ENCODE measurements at places on chromosomes 3 and 15.
A peak's percentile ranks its signal among the peaks of the same experiment; 100 is the strongest.

- DNase-seq, result peak; percentile 11
These were observed 280.5 kb downstream of the GAP43 start for GRCh38 chr3:115903843-115904242.

DNA sequence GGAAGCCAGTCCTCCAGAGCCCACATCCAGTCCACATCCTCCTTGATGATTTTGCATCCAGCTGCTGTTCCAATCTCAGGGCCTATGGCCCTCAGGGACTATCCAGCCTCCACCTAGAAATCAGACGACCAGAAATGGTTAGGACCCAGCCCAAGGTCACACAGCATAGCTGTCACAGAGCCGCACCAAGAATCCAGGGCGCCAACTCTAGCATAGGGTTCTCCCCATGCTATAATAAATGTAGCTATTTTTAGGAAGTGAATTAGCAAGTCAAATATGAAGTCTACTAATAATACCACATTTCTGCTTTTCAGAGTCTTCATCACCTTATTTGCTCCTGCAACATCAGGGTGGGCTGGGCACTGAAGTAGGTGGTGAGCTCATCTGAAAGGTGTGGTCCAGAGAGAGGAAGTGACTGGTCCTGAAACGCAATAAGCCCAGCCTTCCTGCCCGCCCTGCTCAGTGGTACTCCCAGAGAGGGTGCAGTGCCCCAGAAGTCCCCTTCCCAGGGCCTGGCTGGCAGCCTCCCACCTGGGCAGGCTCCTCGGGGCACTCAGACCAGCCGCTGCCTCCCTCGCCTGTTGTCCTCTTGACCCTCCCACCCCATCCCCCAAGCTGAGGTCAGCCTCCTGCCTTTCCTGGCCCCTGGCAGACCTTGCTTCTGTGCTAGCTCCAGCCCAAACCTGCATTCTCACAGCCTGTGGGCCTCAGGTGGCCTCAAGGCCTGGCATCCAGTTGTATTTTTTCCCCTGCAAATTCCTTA, 17.6 kb upstream of the CYP11A1 start:
- peak; percentile 76 for DNase-seq

DNA sequence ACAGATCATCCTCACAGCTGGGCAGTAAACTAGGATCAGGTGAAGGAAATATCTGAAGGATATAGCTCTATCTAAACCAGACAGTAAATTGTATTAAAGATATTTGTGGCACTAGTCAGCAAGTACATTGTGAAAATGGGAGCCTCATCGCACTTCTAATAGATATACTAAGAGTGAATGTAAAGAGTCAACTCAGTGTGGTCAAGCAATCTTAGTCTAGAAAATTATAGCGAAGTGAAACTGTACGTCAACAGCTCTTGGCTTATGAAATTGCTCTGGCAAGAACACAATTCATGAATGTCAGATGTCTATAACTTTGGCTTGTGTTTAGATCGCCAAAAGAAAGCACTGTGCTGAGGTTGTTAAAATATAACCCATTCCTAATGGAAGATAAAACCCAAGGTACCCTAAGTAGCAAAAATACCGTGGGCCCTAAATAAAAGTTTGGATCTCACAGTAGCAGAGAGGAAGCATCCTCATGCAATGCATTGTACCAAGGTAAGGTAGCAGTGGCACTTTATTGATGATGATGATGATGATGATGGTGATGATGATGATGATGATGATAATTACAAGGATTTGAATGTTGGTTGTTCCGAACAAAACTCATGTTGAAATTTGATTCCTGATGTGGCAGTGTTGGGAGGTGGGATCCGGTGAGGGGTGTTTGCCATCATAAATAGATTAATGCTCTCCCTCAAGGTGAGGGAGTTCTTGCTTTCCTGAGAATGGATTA, 228.5 kb downstream of the UNC13C start:
- no peak for DNase-seq

DNA sequence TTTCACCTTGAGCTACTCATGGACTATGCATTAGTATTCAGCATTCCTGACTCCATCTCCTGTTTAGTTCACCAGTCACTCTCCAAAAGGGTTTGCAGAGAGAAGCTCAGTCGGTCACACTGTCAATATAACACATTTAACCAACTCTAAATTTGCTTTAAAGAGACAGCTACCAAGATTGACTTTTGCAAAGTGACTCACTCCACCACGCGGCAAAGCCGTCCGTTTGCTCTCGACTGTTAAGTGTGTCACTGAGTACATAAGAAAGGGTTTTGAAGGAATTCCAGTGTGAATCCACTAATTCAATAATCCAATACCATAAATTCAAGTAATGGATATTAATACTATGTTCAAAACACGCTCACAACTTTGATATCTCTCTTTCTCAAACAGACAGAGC, 1006.7 kb upstream of the NR2F2 start:
- DNase-seq, result no peak

DNA sequence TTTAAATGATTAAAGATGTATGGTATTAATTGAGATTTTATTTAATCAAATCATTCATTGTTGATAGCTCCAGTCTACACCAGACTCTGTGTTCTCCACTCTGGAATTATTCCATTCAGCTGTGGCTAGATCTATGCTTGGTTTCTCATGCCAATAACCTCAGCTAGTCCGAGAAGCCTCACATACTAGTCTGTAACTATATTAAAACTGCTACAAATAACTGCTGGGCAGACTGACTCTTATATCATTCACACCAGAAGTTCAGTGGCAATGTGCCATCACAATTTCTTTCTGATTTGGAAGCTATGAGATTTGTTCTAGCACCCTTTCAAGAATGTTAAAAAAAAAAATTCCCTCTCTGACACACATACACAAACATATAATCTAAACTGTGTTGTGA, 947.3 kb downstream of the ROBO1 start:
- DNase-seq, result no peak

DNA sequence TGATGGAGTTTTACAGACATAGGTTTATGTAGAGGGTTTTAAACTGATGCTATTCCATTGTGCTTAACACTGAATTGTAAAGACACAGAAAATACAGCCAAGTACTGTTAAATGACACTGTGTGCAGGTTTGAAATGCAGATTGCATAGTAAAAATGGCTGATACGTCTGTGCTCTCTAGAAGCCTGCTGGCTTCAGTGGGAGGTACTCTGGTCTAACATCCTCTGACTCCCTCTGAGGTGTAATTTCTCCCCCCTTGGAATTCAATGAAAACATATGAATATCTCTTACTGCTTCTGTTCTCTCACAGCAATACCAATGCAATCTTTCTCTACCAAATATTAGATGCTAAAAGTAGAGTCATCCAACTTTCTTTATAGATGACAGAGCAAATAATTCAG, 176.6 kb downstream of the SLC9A9 start:
- DNase-seq, result no peak

DNA sequence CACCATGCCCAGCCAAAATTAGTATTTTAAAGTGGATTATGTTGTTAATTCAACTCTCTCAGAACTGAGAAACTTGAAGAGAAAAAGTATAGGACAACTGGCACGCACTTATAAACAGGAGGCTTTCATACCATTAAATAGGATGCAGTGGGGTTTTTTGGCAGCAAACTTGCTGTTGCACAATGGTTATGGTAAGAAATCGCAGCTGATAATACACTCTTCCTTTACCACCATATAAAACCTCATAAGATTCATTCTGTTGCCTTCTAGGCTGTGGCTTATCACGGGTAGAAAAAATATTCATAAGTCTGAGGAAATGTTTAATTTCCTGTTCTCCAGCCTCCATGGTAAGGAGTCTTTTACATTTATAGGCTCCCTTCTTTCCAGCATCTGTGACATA, 95.3 kb downstream of the TMCO5A start:
- DNase-seq, result no peak

DNA sequence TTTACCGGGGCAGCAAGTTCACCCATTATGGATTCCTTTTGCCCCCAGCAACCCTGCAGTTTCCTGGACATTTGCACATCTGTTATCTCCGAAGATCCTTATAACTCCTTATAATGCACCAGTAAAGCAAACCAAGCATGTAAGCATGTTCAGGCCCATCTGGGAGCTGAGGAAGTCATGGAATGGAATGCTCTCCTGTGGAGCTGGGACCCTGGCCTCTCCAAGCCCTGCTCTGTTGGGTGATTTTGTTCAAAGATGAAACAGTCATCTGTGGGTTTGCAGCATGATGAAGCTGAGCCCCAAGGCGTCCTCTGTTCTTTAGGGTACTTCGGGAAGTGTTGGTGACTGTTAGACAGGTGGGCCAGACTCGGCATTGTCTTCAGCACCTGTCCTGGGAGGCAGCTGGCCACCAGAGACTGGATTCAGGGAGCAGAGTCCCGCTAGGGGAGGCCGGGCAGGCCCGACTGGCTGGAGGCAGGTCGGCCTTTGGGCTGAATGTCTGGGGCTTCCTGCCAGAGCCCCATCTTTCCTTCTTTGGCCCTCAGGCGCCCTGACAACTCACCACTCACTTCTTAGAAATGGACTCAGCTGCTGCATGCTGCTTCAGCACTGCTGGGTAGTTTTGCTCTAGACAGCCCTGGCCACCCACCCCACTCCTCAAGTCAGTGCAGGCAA, 3.9 kb downstream of the DNAH1 start:
- DNase-seq, result no peak

- DNase-seq, result no peak
These were observed 115.2 kb downstream of the GABRG3 start for GRCh38 chr15:27086149-27086548.

GRCh38 chr3:95705786-95706418, 1108.5 kb upstream of the EPHA6 start:
- DNase-seq, result peak; percentile 17

- DNase-seq, result peak; percentile 59
These were observed 21.2 kb downstream of the ADAMTS7 start for GRCh38 chr15:78790027-78790426.

DNA sequence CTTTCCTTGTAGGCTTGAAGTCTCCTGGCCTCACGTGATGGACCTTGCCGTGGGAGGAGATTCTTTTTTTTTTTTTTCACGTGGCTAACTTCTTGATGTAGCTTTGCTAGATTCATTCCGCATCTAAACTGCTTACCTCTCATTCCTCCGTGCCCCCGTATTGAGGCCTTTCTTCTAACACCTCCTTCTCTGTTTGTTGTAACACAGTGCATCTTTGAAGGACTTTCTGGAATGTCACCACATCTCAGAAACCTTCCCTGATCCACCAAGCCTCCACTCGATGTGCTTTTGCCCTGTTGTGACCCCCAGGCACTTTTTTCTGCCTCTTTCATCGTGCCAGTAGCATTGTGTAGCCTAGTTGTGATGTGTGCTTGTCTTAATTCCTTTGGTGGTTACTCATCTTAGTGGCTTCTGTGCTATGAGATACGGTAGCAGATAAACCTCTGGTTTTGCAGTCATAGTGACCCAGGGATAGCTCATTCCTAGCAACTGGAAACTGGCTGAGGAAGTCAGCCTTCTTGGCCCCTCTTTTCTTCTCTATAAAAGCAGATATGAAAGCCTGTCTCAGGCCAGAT, 1.6 kb upstream of the BNC1 start:
- no peak for DNase-seq

DNA sequence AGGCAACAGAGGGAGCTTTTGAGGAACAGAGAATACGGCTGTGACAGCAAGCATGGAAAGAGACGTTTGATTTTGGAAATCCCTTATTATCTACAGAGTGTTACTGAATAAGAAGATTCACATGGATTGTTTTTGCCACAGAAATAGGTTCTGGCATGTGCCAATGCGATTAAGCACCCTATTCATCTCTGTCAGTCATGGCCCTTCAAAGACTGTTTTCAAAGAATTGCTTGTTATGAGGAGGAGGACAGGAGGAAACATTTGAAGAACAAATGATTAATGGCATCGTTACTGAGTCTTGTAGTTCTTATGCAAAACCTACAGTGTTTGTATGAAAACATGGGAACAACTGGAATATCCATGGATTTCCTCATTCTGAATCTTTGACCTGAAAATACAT, 86.2 kb downstream of the EPHA6 start:
- no peak for DNase-seq

DNA sequence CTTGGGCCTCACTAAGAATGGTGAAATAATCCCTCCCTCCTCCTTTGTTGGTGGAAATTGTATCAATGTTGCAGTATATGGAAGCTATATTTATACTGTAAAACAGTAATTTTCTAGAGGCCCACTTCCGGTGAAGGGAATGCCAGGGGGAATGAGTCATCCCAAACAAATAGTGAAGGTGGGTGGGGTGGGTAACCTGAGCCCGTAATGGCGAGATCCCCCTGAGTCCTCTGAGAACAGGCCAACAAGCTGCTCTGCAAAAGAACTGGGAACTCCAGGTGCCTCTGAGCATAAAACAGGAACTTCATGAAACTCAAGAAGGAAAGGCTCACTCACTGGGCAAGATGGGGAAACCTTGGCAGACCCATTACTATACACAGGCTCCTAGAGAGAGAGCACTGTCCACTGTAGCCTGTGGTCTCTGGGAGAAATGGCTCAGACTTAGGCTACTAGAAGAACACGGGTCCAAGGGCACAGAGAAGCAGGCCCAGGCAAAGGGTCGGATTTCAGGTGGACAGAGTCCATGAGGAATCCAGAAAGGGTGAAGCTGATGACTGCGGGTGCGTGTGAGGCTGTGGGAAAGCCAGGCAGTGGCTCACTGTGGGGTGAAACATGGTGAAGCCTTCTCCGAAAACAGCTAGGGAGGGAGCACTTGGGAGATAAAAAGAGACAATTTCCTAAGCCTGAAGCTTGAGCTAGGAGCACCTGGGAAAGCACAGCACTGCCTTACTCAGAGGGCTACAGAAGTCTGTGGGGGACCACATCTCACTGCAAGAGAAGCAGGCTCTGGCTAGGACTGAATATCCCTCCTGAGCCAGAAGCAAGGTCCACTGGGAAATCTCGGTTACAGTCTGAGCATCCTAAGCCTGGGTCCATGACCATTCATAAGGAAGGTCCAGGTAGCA, 19.8 kb downstream of the LARP6 start:
- no peak for DNase-seq

- no peak for DNase-seq
These were observed 18.5 kb downstream of the ZNF710 start for GRCh38 chr15:90019611-90020010.

DNA sequence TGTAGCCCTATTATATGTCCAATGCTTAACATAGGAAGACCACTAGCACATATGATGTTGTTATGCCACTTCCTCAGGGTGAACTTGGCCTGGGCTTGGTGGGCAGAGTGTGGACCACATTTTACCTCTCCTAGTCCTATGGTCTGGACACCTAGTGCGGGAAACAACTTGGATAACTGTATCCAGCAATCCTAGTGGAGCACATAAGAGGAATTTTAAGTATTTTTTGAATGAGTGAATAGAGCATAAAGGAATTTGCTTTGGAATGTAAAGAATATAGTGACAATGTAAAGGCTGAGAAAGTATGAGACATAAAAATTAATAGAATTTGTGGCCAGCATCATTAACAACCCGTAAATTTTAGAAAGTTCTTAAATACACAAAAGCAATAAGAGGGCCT, 528.9 kb downstream of the IGSF11 start:
- no peak for DNase-seq

- DNase-seq, result no peak
These were observed 14.5 kb upstream of the LPP start for GRCh38 chr3:188139466-188139865.

- DNase-seq, result no peak
These were observed 271.3 kb downstream of the TJP1 start for GRCh38 chr15:29550834-29551465.

- DNase-seq, result no peak
These were observed 1.6 kb upstream of the SORD start for GRCh38 chr15:45021348-45021747.
